Activated CD4-positive, alpha-beta T cell treated with anti-CD3 and anti-CD28 coated beads for 24 hours (primary cell): ENCODE measurements at places on chromosomes 2 and 18.

- DNase-seq, result no peak
These were observed 247.6 kb downstream of the DLGAP1 start for GRCh38 chr18:4207383-4207985.

GRCh38 chr2:48175254-48175653, 269.0 kb upstream of the FBXO11 start:
- DNase-seq, result no peak

DNA sequence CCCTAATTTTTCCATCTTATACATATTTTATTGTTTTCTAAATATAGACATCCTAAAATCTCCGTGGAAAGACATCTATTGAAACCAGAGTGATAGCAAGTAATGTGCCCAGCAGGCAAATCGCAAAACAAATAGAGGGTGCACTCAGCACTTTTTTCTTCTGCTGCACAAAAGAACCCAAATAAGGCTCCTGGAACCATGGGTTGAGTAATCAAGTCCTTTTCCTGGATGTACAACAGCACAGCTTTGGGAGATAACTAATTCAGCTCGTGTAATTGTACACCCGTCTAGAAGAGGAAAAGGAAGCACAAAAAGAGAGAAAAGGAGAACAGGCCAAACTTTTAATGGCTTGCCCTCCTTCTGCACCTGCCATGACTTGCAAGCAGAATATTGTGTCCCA, 126.9 kb upstream of the TLK1 start:
- DNase-seq, result no peak

DNA sequence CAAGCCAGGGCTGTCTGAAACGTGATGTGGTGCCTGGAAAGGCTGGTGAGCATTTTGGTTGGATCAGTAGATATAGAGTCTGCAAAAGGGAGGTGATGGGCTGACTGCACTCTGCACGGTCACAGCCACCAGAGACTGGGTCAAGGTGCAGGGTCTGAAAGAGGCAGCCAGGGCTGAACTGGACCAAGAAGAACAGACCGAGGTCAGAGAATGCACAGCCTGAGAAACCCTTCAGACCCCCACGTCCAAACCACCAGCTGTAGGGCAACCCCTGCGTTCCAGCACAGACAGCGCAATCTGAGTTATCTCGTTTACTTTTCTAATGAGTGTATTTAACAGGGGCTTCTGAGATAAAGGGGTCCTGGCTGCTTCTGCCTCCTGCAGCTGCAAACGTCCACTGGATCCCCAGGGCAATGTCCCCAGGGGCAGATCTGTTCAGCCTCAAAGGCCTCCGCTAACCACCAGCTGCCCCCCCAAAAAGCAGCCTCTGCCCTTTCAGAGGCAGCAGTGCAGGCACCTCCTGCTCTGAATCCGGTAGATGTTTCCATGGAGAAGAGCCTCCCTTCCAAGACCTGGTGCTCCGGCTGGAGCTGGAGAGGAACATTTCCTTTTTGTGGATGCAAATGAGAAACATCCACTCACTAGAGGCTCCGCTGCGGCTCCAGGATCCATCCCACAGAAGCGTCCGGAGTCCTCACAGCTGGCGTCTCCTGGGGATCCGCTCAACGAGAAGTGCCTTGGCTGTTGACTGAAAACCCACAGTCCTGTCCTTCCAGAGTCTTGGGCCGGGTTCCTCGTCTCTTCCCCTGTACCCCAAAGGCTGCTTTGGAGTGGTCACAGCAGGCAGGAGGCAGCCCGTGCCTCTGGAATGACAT, 970 bp upstream of the KCNG2 start:
- no peak for DNase-seq

GRCh38 chr2:129888896-129889295, 90.6 kb upstream of the RAB6C start:
- DNase-seq, result no peak

- no peak for DNase-seq
These were observed 126.1 kb upstream of the CTAGE1 start for GRCh38 chr18:22543769-22544168.

GRCh38 chr2:138956116-138956515, 175.9 kb upstream of the NXPH2 start:
- DNase-seq, result no peak
